Stimulated activated naive CD8-positive, alpha-beta T cell treated with anti-CD3 and anti-CD28 coated beads, Interleukin-15, Interleukin-2, amounts not matched to agents 100 U/mL and 50 U/mL, for 24 hours (primary cell): ENCODE measurements at places on chromosomes 13 and 19.

DNA sequence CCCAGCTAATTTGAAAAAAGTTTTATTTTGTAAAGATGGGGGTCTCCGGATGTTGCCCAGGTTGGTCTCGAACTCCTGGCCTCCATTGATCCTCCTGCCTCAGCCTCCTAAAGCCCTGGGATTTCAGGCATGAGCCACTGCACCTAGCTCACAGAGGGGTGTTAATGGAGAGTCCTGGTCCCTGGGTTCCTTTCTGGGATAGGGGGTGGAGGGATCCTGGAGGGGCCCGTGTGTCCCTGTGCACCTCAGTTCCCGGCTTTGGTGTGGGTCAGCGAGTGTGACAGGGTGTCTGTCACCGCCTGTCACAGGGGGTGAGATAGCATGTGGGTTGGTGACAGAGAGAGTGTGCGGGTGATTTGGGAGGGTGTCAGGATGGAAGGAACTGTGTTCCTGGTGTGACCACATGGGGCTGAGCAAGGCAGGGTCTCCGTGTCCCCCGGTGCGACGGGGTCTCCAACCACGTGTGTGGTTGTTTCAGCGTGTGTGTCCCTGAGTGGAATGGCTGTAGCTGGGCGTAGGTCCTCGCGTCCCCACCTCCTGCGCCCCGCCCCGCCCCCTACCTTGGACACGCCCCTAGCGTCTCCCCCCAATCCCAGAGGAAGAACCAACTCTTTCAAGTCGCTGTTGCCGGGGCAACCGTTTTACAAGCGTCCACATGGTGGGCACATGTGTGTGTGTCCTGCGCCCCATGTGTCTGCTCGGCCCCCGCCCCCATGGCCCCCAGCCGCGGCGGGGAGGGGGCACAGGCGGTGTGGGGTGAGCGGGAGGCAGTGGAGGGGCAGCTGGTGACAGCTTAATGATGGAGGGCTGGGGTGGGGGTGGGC, 2.9 kb upstream of the NRTN start:
- peak; percentile 53 for DNase-seq

DNA sequence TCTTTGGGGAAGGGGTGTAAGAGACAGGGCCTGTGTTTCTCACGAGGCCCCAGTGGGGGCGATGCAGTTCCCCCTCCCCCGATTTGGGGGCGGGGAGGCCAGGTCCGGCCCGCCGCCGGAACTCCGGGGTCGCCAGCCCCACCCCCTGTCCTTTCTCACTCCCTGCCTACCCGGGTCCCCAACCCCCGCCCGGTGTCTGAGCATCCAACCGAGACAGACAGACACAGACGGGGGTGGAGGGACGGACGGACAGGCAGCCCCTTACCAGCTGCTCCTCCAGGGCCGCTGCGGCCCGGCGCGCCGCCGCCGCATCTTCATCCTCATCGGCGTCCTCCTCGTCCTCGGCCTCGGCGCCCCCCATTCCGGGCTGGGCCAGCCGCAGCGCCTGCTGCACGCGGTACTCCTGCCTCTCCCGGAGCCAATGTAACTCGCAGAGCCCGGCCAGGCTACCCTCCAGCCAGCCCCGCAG, 397 bp downstream of the DACT3 start:
- DNase-seq: no peak

- DNase-seq: no peak
These were observed 4.4 kb upstream of the PRX start for GRCh38 chr19:40417643-40417981.

DNA sequence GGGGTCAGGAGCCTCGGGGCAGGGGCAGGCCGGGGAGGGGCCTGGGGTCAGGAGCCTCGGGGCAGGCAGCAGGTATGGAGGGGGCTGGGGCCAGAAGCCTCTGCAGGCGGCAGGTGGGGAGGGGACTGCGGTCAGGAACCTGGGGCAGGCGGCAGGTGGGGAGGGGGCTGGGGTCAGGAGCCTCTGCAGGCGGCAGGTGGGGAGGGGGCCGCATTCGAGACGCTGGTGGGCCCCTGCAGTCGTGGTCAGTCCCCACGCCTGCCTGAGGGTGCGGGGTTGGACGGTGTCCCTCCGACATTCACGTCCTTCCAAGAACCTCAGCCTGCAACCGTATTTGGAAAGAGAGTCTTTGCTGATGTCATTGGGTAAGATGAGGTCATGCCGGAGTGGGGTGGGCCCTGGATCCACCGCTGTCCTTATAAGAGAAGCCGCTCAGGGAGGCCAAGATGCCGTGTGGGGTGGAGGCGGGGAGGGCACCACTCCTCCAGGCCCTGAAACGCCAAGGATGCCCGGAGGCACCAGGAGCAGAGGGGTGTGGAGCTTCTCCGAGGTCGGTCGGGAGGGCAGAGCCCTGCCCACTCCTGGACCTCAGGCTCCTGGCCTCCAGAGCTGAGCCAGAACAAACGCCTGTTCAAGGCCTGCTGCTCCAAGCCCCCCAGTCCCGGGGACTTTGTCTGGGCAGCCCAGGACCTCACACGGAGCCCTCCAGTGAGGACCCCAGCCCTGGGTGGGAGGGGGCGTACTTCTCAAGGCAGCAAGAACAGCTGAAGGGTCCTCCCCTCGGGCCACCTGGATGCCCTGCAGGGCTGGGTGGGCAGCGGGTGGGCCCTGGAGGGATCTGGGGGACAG, 30.1 kb downstream of the PIP5K1C start:
- no peak for DNase-seq

- no peak for DNase-seq
These were observed 38.1 kb downstream of the PPP2R1A start for GRCh38 chr19:52227980-52228379.

DNA sequence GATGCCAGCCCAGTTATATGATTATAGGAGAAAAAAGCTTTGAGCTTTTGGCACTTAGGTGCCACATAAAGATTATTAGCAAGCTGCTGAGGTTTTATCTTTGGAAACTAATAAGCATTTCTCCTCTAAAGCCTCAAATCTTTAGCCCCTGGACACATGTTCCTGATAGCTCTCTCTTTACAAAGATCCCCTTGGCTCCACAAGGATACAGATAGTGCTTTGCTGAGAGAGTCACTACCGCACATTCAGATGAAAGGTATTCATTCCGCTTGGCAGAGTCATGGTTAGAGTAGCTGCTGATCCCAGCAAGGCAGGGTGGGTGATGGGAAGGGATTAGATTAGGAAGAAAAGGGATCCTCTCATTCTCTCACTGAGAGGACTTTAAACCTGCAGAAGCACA, 28.2 kb upstream of the PSG7 start:
- DNase-seq: no peak

GRCh38 chr19:29515706-29516357, 10.0 kb upstream of the VSTM2B start:
- DNase-seq: no peak

- no peak for DNase-seq
These were observed 9.1 kb upstream of the CDADC1 start for GRCh38 chr13:49238621-49239020.

DNA sequence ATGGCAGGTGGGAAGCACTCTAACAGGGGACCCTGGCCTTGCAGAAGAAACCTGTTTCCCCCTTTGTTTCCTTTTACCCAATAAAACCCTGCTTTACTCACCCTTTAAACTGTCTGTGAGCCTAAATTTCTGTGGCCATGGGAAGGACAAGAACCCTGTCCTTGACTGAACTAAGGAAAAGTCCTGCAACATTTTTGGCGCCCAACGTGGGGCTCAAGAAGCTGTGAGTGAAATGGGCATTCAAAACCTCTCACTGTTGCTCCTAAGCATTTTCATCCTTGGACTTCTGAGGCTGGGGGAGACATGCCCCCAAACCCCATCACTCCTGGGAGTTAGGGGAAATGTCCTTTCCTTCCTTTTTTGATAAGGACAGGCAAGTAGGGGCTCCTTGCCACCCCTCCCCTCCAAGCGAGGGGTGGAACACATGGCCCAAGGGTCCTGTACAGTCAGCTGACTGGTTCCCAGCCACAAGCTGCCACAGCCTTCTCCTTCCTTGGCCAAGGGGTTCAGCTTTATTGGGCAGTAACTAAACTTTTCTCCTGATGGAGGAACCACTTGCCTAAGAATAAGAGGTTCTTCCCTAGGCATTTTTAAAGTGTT, 381.6 kb downstream of the KLF5 start:
- peak; percentile 14 for DNase-seq

- no peak for DNase-seq
These were observed 2.7 kb downstream of the CNMD start for GRCh38 chr13:52736891-52737290.

- no peak for DNase-seq
These were observed 182.8 kb downstream of the MAB21L1 start for GRCh38 chr13:35293579-35294226.

GRCh38 chr19:18204394-18205199, 755 bp upstream of the RAB3A start:
- peak; percentile 61 for DNase-seq

DNA sequence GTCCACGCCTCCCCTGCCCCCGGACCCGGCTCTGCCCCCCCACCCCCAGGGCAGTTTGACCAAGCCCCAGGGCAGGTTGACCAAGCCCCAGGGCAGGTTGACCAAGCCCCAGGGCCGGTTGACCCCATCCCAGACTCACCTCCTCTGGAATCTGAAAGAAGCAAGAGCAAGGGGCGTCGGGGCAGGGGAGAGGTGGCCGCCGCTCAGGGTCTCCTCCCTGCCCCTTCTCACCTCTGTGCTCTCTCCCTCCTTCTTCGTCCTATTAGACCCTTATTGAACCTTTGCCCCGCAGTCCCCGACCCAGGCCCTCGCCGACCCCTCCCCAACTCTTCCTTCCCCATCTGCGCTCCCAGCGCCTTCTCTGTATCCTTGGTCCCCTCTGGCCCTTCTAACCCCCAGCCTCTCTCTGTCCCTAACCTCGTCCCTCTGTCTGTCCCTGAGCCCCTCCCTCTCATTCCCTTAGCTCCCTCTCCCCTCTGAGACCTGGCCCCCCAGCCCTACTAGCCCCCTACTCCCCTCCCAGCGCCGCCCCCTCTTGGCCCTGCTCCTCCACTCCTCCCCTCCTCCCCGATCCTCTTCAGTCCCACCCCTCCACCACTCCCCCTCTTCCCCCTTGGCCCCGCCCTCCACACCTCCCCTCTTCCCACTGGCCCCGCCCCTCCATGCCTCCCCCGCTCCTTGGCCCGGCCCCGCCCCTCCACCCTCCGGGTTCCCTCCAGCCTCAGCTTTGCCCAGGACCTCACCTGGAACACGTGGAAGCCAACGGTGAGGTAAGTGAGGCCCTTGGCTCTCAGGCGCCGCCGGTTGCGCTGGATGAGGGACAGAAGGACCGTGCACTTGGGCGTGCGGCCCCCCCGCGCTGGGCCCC, 7.6 kb downstream of the CAPN12 start:
- peak; percentile 82 for DNase-seq

DNA sequence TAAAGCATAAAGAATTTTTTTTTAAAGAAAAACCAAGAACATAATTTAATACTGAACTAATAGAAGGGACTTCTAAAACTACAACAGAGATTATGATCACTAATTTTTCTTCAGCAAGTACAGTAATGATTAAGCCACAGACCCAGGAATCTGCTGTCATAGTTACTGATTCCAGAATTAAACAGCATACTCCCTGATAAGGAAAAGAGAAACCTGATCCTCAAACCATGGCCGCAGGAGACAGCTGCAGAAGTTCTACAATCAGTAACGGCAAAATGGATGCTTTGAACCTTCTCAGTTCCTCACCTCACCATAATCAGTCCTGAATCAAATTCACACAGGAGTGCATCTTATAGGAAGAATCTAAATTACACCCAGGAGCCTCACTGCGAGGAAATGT, 939.0 kb upstream of the SLITRK1 start:
- DNase-seq: no peak

DNA sequence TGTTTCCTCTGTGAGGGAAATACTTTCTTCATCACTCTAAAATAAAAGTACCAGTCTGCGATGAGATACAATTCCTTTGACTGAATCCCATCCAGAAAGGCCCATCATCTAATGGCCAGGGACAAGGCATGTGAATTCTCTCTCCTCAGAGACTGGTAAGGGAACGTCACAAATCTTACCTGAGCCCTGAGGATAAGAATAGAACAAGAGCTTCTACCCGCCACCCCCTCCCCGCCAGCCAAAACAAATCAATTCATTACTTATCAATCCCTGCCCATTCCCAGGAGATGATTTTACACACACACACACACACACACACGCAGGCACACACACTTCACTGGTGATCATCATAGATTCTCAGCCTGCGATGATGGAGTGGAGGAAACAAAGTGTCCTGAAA, 198.7 kb downstream of the DNAJC15 start:
- DNase-seq: no peak

DNA sequence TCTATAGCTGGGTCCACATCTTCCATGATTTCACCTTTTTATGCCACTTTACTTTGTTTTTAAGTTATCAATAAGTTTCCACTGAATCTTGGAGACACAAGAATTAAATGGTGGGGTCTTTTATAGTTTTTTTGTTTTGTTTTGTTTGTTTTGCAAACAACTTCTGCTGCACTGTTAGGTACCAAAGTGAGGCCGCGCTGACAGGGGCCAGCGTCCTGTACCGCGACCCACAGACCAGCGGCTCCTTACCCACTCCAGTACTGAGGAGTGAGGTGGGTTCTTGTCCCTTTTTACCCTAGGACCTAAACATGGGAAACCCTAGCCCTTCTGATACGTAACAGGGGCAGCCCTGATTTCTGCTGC, 75.8 kb upstream of the MCF2L start:
- DNase-seq: no peak

GRCh38 chr19:36986131-36986530, 70.0 kb downstream of the ZNF568 start:
- DNase-seq: no peak

GRCh38 chr19:4057931-4058692, 8.6 kb downstream of the ZBTB7A start:
- DNase-seq: peak; percentile 84

DNA sequence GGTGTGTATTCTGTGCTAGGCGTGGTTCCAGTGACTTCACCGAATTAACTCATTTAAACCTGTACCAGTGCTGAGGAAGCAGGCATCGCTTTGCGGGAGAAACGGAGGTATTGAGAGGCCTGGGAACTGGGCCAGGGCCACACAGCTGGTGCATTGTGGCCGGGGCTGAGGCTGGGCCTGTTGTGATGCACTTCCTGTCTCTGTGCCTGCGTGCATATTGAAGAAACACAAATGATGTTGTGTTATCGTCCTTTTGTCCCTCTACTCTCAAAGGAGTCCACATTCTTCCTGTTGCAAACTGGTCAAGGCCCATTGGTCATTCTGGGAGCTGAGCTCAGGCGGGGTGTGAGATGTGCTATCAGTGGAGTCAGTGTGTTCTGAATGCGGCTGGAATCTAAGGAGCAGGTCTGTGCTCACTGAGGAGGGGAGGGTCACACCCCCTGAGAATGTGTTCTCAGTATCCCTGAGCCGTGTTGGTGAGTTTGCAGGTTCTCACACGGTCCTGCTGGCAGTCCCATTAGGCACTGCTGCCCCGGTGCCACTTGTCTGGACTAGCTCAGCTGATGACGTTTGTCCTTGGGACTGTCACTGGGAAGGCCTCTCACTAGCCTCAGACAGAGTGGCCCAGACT, 62.1 kb downstream of the ARHGEF7 start:
- peak; percentile 36 for DNase-seq

DNA sequence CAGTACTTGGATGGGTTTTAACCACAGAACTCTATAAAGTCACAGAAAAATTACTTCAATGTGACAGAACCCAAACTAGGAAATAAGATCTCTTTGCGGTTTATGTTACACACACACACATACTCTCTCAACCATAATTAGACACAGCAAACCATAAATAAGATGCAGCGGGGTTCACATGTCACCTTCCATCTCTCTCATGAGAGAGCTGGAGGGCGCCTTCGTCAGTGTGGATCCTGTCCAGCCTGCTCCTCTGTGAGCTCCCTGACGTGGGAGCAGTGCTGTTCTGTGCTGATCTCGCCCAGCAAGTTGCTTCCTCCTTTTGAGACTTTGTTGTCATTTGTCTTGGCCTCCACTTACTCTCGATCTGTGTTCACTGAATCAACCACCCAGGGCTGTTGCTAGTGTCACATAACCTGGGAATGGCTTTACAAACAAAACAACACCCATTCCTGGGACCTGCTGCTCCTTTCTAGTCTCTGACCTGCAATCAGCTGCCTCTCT, 204.9 kb upstream of the KL start:
- peak; percentile 16 for DNase-seq
